Left lobe of liver (tissue), 2 donors: ENCODE measurements at places on chromosomes 2 and 18. TPM values are rescaled to one million over a fixed set of nuclear protein-coding genes. Genes with fewer than 3 reads are reported as not detected.

Gene PDE11A
- total RNA-seq, result 3.9 TPM

Gene TXNDC9
- total RNA-seq, result 8.2 TPM

Gene CGREF1
- total RNA-seq, result 5.5 TPM

Gene NOSTRIN
- total RNA-seq, result 3.5 TPM

Gene DSG3
- not detected for total RNA-seq

Gene MAL
- total RNA-seq, result 0.28 TPM

Gene SOX11
- 0.05 TPM for total RNA-seq

Gene MYOM1
- 4.9 TPM for total RNA-seq

Gene NAT8
- 26.3 TPM for total RNA-seq

Gene EML6
- 1.6 TPM for total RNA-seq

Gene TNS1
- total RNA-seq, result 102 TPM

Gene GALNT3
- 1.1 TPM for total RNA-seq

Gene PLA2R1
- 1.3 TPM for total RNA-seq

Gene DCDC2C
- not detected for total RNA-seq

Gene ARHGAP28
- 0.68 TPM for total RNA-seq

Gene TCF23
- 0.10 TPM for total RNA-seq

Gene DPYSL5
- total RNA-seq, result not detected

Gene MATN3
- total RNA-seq, result 0.08 TPM

Gene FEV
- total RNA-seq, result not detected

Gene TMEM178A
- 0.81 TPM for total RNA-seq

Gene CHST10
- total RNA-seq, result 0.50 TPM

Gene CNOT9
- 14.1 TPM for total RNA-seq

Gene TNFRSF11A
- total RNA-seq, result 1.1 TPM

Gene MBOAT2
- 0.91 TPM for total RNA-seq

Gene RAX
- not detected for total RNA-seq

Gene MXD1
- 4.8 TPM for total RNA-seq

Gene COL3A1
- total RNA-seq, result 21.6 TPM

Gene ACVR1C
- total RNA-seq, result 2.2 TPM

Gene LHCGR
- total RNA-seq, result not detected

Gene AMER3
- not detected for total RNA-seq

Gene CDH19
- 2.3 TPM for total RNA-seq

Gene FAHD2A
- total RNA-seq, result 75.2 TPM

Gene SLC5A7
- not detected for total RNA-seq
